ENCODE measurements at places on chromosomes 13 and 19. TPM values are rescaled to one million over a fixed set of nuclear protein-coding genes. Genes with fewer than 3 reads are reported as not detected.

DNA sequence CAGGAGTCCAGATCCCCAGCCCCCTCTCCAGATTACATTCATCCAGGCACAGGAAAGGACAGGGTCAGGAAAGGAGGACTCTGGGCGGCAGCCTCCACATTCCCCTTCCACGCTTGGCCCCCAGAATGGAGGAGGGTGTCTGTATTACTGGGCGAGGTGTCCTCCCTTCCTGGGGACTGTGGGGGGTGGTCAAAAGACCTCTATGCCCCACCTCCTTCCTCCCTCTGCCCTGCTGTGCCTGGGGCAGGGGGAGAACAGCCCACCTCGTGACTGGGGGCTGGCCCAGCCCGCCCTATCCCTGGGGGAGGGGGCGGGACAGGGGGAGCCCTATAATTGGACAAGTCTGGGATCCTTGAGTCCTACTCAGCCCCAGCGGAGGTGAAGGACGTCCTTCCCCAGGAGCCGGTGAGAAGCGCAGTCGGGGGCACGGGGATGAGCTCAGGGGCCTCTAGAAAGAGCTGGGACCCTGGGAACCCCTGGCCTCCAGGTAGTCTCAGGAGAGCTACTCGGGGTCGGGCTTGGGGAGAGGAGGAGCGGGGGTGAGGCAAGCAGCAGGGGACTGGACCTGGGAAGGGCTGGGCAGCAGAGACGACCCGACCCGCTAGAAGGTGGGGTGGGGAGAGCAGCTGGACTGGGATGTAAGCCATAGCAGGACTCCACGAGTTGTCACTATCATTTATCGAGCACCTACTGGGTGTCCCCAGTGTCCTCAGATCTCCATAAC, at the start of gene APOE:
TSS of gene APOE (plus strand) at position 360 of the 724 bp plus-strand sequence. CDS start 829 bp downstream, outside the sequence.
- DNase-seq = no peak

- no peak for DNase-seq
These were observed 342.6 kb downstream of the MTUS2 start for GRCh38 chr13:29162638-29163235.

DNA sequence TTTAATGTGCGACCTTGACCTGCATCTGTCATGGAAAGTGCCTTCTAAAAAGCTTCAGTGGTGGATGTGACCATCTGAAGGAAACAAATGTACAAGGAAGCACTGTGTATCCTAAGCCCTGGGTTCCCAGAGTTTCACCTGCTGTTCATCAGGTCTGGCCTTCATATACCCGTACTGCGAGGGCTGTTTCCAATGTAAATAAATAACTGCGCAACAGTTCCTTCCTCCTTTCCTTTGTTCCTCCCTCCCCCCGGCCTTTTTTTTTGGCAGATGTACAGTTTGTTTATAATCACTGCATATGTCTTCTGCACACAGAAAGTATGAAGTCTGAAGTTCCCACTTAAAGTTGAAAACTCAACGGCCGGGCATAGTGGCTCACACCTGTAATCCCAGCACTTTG, 5.2 kb downstream of the FAAP24 start:
- no peak for DNase-seq

DNA sequence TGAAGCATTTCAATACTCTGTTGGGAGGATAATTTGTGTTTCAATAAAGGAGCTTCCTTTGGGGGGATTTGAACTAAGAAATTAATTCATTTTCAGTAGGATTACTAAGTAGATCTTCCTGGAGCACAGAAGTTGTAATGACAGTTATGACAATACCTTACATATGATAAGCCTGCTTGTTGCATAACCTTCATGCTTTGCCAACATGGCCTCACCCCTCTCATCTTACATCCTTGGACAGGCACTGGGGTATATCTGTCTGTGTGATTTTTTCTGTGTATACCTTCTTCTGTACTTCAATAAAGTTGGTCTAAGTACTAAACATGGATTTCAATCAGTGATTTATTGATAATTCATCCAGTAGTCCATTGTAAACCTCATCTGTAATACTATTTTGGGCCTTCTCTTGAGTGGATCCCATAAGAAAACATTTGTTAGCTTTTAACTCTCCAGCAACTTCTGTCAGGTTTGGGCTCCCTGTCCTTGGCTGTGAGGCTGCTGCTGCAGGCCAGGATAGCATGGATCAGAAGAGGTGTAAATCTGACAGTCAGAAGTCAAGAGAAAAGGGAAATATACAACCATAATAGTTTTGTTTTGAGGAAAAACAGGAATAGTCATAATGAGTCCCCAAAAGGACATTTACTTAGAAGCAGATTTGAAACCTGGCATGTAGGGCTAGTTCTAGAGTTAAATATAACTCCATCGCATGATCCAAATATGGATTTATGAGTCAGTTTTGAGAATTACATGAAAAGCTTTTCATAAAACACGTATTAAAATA, 422.2 kb downstream of the KLF5 start:
- DNase-seq = no peak

DNA sequence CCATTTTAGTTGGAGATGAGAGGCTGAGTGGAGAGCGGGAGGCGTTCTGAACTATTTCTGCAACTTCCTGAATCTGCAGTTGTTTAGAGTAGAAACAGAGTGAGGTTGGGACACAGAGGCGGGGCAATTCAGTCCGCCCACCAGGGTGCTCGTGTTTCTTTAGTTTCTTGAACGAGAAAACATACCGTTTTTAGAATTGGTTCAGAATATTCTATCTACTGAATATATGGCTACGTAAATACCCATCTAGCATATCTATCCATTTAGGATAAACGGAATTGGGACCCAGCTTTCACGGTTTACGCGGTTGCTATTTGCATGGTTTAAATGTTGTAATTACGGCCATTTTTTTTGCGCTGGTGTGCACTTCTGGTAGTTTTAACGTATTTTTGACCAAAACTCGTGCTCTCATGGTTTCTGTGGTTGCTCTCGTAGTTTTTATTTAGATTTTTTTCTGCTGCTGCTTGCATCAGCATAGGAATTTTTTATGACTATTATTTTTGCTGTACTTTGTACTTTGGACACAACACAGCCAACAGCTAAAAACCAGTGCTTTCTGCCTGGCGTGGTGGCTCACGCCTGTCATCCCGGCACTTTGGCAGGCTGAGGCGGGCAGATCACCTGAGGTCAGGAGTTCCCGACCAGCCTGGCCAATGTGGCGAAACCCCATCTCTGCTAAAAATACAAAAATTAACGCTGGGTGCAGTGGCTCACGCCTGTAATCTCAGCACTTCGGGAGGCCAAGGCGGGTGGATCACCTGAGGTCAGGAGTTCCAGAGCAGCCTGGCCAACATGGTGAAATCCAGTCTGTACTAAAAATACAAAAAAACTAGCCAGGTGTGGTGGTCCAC, 32.7 kb downstream of the TIMM13 start:
- DNase-seq = no peak

Gene GPC5
- total RNA-seq = 0.14 TPM

Gene IRGC
- total RNA-seq = not detected

Gene CYP2S1
- 0.35 TPM for total RNA-seq

Gene ZGLP1
- total RNA-seq = 5.9 TPM

Gene SLC17A7
- 0.42 TPM for total RNA-seq

Gene ZNF729
- total RNA-seq = not detected

Gene CHST8
- not detected for total RNA-seq

Gene POSTN
- total RNA-seq = not detected

Gene DZIP1
- 0.19 TPM for total RNA-seq

Gene SYNGR4
- total RNA-seq = 0.34 TPM

All from activated T-cell treated with anti-CD3 and anti-CD28 coated beads, Interleukin-2, amount 50 U/mL, for 72 hours (primary cell).